ENCODE measurements at places on chromosomes 5 and 9.

GRCh38 chr5:134969166-134969565 is 1.5 kb downstream of the CATSPER3 start:
- DNase-seq = peak; percentile 29

GRCh38 chr5:39619168-39619818 is 194.5 kb upstream of the DAB2 start:
- no peak for DNase-seq

DNA sequence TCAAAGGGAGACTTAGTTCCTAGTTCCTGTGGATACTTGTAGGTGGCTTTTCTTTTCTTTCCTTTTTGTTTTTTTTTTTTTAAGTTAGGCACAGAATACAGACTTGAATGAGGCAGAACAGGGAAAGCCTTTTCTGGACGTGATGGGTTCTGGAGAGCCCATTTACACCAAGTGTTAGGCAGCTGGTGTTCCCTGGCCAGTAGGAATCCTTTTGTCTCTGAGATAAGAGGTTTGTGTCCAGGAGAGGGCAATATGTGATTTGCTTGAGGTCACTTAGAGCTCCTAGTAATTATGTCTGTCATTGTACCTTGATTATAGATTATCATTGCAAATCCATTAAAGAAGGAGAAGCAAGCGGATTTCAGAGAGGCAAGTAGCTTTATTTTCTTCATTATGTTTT is 9.1 kb downstream of the MEGF10 start:
- DNase-seq = no peak

GRCh38 chr5:169964246-169964645 is 16.0 kb downstream of the INSYN2B start:
- DNase-seq = no peak

DNA sequence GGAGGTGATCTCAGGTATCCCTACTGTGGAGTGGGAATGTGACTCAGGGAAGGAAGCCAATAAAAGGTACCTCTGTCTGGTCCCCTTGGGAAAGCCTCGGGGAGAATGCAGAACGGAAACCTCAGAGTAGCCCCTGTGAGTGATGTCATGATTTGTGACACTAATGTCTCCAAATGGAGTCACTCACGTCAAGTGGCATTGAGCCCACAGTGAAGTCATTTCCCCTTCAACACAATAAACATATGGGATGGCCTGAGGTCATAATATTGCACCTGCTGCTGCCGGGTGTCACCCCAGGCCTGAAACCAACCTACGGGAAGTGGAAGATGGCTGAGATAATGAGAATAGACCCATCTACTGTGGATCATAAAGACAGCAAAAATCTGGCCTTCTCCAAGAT is 75.9 kb upstream of the GOLM1 start:
- DNase-seq = no peak

GRCh38 chr5:10229306-10230048 is 20.2 kb downstream of the ATPSCKMT start:
- DNase-seq = no peak

GRCh38 chr9:98998441-98999151 is 54.9 kb downstream of the COL15A1 start:
- DNase-seq = peak; percentile 87

DNA sequence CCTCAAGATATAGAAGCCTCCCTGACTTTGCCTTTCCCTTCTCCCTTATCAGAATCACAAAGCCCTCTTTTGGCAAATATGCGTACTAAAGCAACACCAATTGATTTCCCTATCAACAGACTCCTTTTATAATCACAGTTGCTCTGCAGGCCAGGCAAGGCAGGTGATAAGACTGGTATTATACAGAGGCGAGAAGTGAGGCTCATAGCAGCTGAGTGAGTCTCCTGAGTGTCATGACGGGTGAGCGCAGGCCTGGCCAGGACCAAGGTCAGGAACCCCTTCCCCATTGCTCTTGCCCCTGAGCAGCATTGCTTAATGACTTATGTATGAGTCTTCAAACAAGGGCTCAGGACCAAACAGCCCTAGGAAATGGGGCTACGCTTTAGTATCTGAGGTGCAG is 70.8 kb downstream of the FBXO38 start:
- no peak for DNase-seq

DNA sequence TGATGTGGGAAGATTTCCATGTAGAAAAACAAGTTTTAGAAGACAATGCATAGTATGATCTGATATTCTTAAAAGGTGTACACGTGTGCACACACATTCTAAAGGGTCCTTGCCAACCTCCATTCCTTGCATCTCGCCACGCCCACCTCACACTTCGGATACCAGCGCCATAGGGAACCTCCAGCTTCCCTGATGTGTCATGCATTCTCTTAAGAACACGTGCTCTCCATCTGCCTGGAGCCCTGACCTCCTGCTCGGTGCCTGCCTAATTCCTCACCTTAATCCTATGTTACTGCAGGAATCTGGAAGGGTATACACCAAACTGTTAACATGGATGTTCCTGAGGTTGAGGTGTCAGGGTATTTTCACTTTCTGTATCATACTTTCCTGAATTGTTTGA is 63.1 kb downstream of the PTCD2 start:
- no peak for DNase-seq

DNA sequence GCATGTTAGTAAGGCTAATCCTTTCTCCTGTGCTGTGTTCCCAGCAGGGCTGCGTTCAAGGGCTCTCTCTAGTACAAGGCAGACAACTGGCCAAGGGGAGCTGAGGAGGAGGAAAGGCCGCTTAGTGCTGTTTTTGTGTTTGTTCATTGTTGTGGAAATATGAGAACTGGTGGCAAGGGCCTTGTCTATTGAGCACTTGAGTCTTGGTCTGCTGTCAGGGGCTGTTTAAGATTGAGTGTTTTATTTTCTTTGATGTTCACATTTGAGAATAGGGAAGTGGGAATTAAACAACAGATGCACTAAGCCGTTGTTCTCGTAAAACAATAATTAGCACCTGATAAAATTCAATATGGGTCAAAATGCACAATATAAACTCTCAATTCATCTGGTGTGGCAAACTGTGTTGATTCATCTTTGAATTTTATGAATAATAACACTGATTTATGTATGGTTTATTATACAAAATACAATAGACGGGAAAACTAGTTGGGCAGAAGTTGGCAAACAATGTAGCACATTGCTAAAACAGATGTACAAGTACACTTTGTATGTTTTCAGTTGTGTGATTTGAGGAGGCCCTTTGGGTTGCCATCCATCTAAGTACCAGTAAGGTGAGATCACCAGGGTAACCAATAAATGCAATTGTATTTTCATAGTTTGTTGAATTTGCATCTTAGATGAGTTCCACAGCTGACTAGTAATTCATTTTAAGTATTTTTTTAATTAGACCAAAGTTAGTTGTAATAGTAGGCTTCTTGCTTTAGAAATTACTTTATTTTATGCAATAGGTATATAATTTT is 97.6 kb upstream of the GRHPR start:
- DNase-seq = no peak

DNA sequence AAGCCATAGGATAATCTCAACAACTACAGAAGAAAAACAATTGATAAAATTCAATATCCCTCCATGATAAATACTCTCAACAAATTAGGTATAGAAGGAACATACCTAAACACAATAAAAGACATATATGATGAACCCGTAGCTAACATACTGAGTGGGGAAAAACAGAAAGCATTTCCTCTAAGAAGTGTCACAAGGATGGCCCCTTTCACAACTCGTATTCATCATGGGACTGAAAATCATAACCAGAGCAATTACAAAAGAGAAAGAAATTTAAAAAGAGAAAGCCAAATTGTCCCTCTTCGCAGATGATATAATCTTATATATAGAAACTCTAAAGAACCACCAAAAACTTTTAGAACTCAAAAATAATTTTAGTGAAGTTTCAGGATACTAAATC is 146.3 kb upstream of the RGMB start:
- DNase-seq = no peak

GRCh38 chr9:109312783-109313182 is 8.1 kb downstream of the EPB41L4B start:
- no peak for DNase-seq

DNA sequence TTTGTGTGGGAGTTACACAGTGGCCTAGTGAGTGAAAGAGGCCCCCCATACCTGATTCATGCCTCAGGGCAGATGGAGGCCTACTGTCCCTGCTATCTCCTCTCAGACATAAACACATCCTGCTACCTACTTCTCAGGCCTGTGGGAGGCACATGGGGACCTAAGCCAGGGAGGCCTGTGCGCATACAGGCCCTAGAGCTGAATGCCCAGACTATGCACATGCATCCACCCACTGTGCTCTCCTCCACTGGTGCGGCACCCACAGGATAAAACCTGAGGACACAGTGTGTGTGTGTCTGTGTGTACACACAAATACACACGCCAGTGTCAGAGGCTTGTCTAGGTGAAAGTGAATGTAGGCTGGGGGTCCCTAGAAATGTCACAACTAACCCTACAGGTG is 1.4 kb downstream of the PAX5 start:
- DNase-seq = no peak

DNA sequence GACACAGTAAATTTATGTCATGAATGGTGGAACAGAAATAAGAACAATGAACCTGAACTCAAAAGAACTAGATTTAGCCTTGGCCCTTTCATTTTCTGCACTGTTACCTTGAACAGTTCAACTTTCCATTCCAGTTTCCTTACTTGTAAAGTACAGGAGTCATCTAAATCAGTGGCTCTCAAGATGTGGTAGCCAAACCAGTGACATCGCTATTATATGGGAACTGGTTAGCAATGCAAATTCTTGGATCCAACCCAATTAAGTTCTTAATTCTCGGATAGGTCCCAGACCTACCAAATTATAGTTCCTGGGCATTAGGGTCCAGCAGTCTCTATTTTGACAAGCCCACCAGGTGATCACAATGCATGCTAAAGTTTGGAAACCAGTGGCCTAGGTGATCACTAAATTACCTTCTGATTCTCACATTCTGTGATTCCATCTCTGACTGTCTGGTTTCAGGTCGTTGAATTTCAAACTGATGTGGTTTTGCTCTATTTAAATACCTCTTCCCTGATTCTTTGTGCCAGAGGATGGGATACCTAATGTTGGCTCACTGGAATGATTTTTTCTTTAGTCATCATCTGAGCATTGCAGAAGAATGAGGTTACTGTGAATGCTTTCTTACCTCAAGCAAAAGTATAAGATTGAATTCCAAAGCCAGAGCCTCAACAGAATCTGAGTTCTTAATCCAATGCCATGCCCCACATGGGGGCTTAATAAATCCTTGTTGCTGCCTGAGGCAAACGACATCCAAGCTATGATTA is 253.8 kb downstream of the ENC1 start:
- no peak for DNase-seq

DNA sequence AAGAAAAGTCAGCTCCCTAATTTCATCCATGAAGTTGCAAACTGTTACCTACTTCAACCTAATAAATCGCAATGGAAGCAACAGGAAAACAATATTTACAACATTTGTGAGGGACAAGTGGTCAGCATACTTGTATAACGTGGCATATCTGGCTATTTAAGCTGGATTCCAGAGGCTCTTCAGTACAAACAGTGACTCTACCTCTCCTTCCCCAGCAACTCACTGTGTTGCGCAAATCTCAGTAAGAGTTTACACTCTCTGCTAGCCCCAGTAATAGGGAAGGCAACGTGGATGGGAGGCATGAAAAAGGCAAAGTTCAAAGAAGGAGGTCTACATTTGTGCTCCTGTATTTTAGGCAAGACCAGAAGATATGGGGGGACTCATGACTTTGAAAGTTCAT is 18.9 kb upstream of the SEMA5A start:
- DNase-seq = no peak

GRCh38 chr5:53488195-53488722 is 7.8 kb downstream of the FST start:
- no peak for DNase-seq
